ENCODE measurements at places on chromosomes 7 and 10.
A peak's percentile ranks its signal among the peaks of the same experiment; 100 is the strongest.

- DNase-seq: no peak
Observed at GRCh38 chr10:60934215-60935175, 9.5 kb downstream of the RHOBTB1 start.

- peak; percentile 7 for DNase-seq
Observed at GRCh38 chr7:50941525-50941924, 158.8 kb upstream of the GRB10 start.

DNA sequence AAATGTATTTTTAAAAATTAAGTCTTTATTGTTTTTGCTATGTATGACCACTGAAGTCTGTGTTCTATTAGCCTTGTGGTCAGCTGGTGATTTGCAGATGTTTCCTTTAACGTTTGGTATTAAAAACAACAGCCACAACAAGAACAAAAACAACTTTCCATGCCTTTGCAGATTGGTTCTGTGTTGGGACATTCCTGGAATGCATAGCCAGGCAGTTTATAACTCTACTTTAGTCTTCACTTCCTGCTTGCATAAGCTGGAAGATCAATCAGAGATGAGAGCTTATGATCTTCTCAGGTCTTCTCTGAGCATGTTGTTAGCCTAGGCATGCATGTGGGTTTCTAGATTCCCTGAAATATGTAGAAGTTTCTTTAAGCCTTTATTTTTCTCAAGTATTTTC lies 58.9 kb upstream of the SEMA3C start:
- no peak for DNase-seq

GRCh38 chr10:110485541-110485940 lies 12.2 kb upstream of the DUSP5 start:
- DNase-seq: no peak

- no peak for DNase-seq
Observed at GRCh38 chr10:99860466-99860865, 78.0 kb downstream of the ABCC2 start.

DNA sequence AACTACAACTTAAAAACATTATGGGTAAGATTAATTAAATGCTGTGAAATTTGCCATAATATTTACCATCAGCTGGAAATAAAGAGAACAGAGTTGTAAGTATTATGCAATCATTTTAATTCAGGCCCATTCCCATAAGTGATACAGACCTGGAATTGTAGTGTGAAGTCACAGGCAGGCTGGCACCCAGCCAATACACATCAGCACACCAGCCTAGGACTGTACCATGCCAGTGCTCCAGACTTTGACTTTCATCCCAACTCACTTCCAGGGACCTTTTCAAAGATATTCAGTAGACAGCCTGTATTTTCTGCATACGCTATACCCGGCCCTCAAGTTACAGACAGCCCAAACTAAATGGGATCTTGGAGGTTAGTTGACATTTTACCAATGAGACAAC lies 143.3 kb downstream of the TES start:
- peak; percentile 38 for DNase-seq

GRCh38 chr7:135194494-135195095 lies 16.7 kb downstream of the WDR91 start:
- DNase-seq: no peak

GRCh38 chr10:34609287-34609940 lies 205.7 kb downstream of the PARD3 start:
- no peak for DNase-seq

DNA sequence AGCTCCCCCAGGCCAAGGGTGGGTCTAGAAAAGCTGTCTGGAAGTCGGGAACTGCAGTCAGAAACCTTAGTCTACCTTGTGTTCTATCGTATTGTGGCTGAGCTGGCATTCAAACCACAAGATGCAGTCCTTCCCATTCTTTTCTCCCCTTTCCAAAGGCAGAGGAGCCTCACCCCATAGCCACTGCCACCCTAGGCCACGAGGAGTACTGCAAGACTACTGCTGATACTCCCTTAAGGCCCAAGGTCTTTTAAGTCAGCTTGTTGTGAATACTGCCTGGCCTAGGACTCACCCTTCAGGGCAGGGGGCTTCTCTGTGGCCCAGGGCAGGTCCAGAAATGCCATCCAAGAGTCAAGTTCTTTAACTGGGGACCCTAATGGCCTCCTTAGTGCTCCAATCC lies 214.5 kb upstream of the CNTNAP2 start:
- no peak for DNase-seq

DNA sequence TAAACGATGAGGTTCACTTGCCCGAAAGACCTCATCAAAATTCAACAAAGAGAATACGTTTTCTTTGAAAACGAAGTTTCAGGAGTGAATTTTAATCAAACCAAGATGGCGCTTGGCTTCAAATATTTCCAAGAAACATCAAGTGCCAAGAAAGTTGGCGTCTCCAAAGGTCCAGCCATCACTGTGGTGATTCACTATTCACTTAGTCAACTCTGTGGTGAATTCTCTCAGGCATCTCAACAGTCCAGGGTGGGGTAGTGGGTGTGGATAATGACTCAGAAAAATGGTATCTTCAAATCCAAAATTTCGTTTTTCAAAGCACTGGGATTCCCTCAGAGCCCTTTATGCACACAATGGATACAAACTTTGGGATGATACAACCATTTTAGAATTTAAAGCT lies 133.1 kb downstream of the SVIL start:
- peak; percentile 92 for DNase-seq

DNA sequence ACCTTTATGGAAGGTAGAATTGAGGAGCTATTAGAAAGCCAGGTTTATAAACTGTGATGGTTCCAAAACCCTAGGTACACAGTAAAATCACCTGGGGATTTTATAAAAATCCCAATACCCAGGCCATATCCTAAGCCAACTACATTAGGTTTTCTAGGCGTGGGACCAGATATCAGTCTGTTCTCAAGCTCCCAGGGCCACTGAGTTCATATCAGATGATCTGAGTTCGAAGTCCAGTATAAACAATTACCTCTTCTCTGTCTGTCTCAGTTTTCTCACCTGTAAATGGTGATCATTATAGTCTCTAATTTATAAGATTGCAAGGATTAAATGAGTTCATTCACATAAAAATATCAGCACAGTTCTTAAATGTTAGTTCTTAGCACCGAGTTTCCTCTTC lies 60.6 kb downstream of the CAV1 start:
- DNase-seq: no peak

DNA sequence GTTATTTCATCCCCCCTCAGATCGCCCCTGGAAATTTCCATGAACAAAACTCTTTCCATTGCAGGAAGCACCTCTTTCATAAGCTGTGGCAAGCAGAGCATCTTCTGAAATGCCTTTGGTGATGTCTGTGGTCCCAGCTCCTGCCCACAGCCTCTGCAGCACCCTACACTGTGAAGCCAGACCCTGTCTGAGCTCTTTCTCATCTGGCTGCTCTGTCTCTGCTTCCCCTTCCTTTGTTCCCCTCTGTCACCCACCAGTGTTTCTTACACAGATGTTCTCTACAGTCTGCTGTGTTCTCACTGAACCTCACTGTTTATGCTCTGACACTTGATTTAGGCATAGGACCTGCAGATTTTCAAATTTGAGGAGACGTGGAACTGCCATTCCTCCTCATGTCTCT lies 1.9 kb upstream of the TAS2R39 start:
- DNase-seq: no peak

DNA sequence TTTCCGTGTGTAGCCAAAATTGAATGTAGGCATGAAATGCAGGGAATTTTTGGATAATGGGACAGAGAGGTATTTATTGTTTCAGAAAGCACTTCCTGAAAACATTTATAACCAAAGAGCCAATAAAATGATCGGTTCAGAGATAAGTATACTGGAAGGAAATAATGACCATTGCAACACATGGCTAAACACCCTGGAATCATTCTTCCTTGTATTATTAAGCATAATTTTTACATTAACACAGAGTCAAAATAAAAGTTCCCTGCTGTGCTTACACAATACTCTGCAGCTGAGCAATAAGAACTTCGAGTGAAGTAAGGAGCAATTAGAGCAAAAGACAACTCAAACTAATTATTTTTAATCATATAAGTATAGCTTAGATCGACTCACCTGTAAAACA lies 648.3 kb downstream of the TNS3 start:
- peak; percentile 33 for DNase-seq

DNA sequence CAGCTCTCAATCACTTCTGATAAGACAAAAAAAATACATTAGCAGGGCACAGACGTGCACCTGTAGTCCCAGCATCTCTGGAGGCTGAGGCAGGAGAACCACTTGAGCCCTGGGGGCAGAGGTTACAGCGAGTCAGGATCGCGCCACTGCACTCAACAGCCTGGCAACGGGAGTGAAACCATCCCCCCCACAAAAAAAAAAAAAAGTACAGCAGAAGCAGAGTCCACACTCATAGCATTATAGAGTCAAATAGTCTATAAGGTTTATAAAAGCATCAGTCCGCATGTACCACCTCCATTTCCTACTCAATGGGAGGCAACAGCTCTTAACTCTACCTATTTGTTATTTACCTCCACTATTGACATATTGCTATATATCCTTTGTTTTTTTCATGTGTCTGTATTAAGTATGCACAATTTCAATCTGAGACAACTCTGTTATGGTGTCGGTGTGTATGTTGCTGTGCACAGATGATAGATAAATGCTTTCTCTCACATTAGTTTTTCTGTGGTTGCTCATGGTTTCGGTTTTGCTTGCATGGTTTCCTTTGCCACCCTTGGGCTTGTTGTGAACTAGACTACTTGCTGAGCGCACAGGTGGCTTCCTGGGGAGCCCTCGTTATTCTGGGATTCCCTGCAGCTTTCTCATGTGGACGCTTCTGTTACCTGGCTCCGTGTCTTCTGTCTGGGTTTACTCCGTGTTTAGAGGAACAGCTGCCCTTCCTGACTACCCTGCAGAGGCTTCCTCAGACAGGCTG lies 40.4 kb downstream of the PROSER2 start:
- DNase-seq: no peak

- DNase-seq: peak; percentile 55
Observed at GRCh38 chr7:105581066-105581811, at the start of gene EFCAB10. Gene EFCAB10 (minus strand): TSS chr7:105581493. CDS start chr7:105581463, 30 bp downstream.

DNA sequence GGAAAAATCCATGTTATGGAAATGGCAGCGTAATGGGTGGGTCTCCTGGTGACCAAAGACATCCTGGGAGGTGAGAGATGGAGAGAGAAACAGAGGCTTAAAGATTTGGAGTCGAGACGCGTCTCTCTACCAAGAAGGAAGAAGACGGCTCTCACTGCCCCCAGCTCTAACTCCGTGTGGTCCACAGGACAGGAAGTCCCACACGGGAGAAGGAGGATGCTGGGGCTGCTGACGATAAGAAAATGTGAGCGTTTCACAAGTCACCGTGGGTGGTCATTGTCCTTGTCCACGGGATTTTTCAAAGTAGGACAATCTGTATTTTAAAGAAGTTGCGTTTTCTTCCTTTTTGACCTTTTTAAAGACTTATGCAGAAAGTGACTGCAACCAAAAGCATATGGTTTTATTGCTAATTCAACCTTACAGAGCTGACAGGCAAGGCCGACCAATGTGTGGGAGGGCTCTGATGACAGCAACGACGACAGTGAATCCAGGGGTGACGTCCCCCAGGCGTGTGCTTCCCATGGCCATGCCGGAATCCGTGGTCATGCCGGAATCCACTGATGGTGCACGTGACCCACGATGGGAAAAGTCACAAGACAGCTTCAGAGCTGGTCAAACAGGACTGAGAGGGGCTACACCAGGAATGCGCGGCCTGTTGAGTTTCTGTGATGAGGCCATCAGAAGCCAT lies 341.2 kb downstream of the PTPRN2 start:
- no peak for DNase-seq

- DNase-seq: no peak
Observed at GRCh38 chr10:118918587-118918986, 110.9 kb upstream of the NANOS1 start.

DNA sequence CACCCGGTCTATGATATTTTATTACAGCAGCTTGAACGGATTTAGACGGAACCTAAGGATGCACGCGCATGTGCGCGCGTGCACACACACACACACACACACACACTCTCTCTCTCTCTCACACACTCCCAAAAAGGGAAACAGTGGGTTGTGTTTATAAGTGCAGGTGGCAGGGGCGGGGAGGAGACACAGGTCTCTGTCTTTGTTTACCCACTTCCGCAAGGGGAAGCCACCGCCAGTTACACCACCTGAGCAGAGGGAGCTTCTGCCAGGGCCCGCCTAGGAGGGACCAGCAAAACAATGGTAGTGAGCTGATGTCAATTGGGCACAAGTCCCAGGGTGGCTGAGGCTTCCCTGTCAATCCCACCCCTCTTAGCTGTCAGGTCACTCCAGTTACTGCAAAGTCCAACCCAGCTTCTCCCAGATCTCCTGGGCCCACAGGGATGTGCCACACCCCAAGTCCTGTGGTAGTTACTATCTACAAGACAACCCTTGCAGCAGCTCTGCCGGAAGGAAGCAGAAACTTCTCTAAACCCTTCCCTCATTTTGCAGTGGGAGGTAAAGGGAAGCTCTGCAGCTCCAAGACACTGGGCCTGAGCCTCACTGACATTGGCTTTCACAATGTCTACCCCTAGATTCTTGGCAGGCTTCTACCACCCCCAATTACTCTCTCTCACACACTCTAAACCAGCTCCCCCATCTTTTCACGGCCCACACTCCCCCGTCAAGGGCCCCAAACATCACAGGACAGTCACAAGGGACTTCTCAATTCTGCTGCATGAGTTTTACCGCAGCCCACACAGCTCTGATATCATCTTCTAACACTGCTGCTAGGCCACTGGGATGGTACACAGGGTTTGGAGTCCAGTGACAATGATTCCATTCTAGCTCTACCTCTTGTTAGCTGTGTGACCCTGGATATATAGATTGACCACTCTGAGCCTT lies 17.6 kb downstream of the ANXA11 start:
- DNase-seq: no peak

- DNase-seq: no peak
Observed at GRCh38 chr7:21371360-21371759, 56.5 kb upstream of the SP4 start.

DNA sequence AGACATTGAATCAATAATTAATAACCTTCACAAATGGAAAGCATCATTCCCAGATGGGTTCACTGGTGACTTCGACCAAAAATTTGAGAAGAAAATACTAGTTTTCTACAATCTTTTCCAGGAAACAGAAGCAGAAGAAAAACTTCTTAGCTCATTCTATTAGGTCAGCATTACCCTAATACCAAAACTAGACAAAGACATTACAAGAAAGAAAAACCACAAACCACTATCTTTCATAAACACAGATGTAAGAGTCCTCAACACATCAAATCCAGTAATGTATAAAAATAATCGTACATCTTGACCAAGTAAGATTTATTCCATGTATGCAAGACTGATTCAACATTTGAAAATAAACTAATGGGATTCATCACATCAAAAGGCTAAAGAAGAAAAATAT lies 64.0 kb upstream of the CDK1 start:
- no peak for DNase-seq
